Effector memory CD8-positive, alpha-beta T cell (primary cell): ENCODE measurements at places on chromosomes 11 and 22.

GRCh38 chr11:80610516-80610915 lies 1169.7 kb upstream of the TENM4 start:
- no peak for DNase-seq

GRCh38 chr11:1419811-1420210 lies 30.1 kb downstream of the BRSK2 start:
- DNase-seq: no peak

GRCh38 chr11:15764326-15764725 lies 592.0 kb downstream of the SOX6 start:
- no peak for DNase-seq

DNA sequence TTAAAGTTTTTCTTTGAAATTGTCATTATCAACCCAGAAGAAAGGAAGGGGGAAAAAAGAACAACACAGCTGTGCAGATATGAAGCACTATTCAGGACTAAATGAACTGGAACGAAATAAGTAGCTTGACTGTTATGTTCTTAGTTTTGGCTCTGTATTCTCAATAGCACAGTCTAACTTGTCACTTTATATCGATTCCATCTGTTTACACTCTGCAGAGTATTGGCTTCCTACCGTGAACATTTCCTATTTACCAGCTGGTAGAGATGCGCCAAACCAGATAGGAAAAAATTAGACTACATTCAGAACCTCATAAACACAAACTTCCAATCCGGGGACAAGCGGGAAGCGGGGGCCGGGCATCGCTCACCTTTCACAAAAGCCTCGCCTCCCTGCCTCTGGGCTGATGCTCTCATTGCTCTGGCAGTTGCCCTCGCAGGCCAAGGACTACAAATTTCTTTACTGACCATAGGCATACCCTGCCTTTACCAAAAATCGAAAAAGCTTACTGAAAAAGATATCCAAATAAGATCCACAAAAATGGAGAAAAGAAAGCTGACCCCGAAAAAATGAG lies 66.2 kb downstream of the EFCAB6 start:
- DNase-seq: no peak

DNA sequence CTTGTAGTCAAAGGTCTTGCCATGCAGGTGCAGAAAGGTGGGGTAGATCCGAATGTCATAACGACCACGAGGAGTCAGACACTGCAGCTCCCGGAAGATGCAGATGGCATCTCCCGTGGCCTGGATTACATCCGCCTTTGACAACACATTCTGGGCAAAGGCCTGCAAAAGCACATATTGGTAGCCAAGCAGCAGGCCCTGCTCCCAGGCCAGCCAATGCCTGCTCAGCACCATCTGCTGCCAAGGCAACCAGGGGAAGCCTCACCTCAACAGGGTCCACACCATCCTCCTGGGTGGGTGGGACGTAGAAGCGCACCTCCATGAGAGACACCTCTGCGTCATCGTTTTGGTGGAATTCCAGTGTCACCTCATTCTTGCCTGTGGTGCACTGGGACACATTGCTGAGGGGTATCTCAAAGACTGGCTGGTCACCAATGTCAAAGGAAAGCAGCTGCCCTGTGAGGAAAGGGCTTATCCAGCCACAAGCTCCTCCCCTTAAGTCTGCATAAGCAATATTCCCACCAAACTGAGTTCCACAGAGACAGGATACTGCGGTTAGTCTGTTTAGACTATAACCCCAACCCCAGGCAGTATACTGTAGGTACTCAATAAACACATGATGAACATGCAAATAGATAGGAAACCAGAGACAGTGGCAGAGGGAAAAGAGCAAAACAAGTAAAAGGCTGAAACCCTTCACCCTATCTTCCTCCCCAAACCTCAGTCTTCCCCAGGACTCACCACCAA lies 2.8 kb downstream of the SSRP1 start:
- no peak for DNase-seq

GRCh38 chr22:31091106-31091975 lies 10.2 kb downstream of the SMTN start:
- no peak for DNase-seq

- DNase-seq: no peak
These were observed 274.2 kb downstream of the FAM76B start for GRCh38 chr11:95515371-95515770.

GRCh38 chr11:78339945-78340344 lies 77.7 kb downstream of the GAB2 start:
- DNase-seq: no peak

DNA sequence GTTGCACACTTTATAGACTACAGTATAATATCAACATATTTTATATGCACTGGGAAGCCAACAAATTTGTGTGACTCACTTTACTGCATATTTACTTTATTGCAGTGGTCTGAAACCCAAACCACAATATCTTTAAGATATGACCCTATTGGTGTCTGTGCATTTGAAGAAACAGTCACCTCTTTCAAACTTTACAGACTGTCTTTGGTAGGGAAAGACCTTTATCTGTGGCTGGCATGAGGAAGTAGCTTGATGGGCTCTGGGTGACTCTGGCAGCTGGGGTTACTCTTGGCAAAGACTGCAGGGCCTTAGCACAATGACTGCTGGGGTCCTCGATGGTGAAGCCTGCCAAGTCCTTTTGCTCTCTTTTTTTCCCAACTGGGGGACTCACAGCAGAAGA lies 21.3 kb upstream of the ABTB2 start:
- DNase-seq: no peak

DNA sequence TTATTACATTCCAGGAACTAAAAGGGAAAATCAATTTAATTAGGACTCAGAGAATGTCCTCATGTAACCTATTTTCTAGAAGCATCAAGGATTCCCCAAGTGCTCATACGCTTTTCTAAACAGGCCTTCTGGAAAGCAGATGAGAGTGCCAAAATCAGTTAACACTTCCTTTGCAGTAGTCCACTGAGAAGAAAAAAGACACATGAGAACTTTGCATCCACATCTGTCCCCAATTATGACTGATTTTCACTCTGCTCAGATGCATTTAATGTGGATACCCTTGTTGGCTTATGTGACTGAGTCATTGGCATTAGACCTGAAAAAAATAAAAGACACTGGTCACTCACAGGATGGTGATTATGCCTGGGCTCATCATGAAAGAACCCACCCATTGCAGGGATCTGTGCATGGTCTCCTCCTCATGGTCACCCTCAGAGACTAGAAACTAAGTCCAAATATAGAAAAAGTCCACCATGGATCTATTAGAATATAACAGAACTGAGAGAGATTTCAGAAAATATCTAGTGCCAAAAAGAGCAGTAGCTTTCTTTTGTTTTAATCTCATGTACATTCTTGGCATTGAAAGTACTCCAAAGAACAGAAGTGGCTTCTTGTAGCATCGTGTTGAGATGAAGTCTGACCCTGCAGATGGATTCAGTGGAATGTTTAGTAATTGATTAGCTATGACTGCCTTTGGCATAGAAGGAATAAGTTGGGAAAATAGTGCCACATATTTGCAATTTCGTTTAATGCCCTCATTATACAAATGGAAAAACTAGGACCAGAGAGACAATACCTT lies 48.8 kb upstream of the FIBIN start:
- DNase-seq: no peak

DNA sequence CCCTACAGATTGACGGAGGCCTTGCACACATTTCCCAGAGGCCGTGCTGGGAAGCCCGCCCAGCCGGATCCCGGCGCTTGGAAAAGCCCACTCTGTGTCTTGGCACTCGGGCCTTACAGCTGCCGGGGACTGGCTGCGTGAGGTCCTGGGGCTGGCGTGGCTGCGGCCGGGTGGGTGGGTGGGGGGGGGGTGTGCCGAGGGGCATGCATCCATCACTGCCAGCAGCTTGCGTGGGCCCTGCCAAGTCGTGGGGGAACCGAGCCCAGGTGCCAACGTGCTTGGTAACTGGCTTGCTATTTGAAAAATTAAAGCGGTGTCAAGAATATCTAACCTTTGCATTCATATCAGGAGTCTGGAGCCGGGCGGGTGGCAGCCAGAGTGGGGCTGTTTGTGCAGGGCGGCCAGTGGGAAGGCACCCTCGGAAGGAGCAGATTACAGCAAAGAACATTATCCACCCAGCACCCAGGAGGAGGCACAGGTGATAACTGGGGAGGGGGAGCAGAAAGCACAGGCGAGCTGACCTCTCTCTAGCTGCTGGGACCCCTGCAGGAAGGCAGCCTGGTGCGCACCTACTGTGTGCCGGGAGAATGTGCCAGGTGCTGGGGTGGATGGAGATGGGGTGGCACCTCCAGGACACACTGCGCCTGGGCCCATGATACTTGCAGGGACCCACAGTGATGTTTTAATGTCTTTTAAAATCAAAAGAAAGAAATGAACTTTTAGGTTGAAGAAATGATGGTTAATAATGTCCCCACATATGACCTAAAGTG lies 28.5 kb upstream of the SMIM38 start:
- no peak for DNase-seq

DNA sequence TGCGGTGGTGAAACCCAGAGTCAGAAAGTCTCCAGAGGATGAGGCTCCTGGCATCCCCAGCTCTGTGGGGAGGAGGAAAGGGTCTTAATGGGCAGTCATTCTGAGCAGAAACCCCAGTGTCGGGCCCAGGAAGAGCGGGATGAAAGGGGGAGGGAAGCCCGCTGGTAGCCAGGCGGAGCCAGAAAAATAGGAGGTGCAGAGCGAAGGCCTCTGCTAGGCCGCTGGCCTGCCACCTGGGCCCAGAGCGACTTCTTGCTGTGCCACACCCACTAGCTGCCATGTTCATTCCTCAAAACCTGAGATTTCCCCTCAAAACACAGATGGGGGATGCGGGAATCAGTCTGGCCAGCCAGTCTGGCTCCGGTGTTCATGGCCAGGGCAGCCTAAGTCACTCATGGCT lies 650 bp upstream of the POU2AF3 start:
- no peak for DNase-seq

GRCh38 chr11:106950067-106950491 lies 68.2 kb downstream of the GUCY1A2 start:
- DNase-seq: no peak

- DNase-seq: no peak
These were observed 263.6 kb upstream of the NCAM1 start for GRCh38 chr11:112697391-112698178.

DNA sequence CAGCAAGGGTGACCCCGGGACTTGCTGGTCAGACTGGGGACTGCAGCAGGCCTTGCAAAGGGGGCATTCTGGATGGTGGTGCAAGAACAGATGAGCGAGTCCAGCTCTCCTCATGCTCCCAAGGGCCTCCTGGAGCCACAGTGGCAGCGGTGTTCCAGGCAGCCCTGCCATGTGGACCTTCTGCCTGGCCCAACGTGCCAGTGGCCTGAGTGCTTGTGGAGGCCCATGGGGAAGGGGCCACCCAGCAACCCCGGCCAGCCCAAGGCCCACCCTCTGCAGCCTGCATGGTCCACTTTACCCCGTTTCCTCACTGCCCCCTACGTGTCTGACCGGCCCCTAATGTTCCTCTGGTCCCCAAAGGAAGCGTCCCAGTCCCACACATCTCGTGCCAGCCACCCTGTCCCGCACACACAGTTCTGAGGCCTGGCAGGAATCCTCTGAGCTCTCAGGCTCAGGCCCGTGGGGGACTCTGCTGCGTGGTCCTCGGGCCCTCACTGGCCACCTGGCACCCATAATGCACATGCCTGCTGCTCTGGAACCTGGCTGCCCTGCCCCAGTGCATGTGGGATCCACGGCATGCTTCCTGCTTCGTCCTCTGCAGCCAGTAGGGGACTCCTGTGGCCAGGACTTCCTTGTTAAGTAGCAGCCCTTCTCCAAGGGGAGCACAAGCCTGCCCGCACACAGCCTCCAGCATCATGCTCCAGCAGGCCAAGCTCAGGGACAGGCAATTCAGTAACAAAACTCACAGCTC lies 85.5 kb downstream of the DGCR2 start:
- DNase-seq: no peak

GRCh38 chr22:36910461-36910860 lies 3.0 kb upstream of the CSF2RB start:
- no peak for DNase-seq

DNA sequence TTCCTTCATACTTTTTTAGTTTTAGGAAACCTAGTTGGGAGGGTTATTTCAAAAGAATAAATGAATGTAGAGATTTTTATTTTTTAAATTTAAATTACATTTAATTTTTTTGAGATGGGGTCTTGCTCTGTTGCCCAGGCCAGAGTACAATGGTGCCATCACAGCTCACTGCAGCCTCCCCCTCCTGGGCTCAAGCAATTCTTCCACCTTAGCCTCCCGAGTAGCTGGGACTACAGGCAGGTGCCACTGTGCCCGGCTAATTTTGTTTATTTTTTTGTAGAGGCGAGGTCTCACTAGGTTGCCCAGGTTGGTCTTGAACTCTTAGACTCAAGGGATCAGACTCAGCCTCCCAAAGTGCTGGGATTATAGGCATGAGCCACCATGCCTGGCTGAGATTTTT lies 32.6 kb downstream of the ZNRF3 start:
- DNase-seq: no peak

- no peak for DNase-seq
These were observed 16.4 kb downstream of the MYEOV start for GRCh38 chr11:69310351-69310750.

DNA sequence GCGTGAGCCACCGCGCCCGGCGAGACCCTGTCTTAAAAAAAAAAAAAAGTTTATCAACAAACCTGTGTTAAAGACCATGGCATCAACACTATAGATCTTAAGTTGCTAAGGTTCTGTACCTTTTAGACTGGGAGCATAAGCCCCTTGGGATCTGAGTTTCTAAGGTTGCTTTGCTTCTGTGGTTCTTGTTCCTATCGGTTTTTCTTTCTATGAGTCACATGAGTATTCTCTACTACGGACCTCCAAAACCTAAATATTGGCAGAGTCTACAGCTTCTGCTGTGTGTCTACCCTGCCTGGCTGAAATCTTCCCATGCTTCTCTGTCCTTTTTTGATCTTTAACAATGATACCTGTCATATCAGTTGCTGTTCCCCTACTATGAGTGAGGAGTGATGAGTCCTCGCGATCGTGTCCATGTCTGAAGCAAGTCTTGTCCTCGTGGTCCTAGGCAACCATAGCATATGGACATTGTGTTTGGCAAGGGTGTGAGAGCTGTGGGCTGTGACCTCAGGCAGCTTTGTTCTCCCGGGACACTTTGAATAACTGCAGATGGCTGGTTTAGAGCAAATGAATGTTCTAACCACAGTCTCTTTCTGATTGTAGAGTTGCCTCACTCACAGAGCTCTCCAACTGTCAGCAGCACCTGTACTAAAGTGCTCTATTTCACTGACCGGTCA lies 9.0 kb upstream of the DLAT start:
- DNase-seq: no peak

GRCh38 chr11:1921574-1922141 lies 2.2 kb downstream of the TNNT3 start:
- DNase-seq: no peak

GRCh38 chr11:1203505-1204271 lies 19.2 kb upstream of the MUC5B start:
- DNase-seq: no peak

GRCh38 chr22:46481386-46481785 lies 56.0 kb downstream of the CELSR1 start:
- no peak for DNase-seq
